Stimulated activated CD8-positive, alpha-beta memory T cell treated with anti-CD3 and anti-CD28 coated beads, Interleukin-7, amount 100 ng/mL, for 24 hours (primary cell): ENCODE measurements at places on chromosomes 7 and 10.

DNA sequence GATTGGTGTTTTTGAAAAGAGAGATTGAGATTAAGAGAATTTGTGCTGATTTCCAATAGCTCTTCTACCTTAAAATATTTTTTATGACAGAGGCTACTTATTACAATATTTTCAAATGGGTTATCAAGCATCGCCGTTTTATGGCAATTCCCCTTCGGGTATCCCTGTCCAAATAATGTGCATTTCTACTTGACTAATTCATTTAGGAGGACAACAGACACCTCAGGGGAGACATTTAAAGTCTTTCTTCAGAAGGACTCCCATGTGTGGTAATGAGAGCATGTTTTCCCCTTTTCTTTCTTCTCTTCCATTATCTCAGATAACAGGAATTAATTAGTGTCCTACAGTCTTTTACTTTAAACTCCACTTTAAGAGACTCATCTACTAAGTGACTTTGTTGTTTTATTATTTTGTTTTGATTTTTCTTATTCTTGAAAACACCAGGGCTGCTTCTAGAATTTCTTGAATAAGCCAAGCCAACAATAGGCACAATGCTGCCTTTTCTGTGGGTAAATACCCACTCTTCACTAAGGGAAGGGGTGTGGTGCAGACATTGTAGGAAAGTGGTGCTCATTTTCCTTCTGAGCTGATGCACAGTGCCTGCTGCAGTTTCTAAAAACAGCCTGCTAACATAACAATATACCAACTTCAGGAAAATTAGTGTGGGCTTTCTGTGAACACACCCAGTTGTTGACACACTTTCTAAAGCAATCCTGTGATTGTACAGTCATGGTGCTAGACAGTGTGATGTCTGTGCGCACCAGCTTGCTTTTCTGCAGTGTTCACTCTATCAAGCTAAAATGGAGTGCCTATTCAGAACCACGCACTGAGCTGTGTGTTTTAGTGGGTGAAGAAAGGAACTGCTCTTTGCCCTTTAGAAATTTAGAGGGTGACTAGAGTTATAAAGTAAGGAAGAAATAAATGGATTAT, 597.7 kb downstream of the NRG3 start:
- DNase-seq: no peak

- no peak for DNase-seq
Measured at GRCh38 chr7:35012160-35012559, 25.1 kb downstream of the DPY19L1 start.

DNA sequence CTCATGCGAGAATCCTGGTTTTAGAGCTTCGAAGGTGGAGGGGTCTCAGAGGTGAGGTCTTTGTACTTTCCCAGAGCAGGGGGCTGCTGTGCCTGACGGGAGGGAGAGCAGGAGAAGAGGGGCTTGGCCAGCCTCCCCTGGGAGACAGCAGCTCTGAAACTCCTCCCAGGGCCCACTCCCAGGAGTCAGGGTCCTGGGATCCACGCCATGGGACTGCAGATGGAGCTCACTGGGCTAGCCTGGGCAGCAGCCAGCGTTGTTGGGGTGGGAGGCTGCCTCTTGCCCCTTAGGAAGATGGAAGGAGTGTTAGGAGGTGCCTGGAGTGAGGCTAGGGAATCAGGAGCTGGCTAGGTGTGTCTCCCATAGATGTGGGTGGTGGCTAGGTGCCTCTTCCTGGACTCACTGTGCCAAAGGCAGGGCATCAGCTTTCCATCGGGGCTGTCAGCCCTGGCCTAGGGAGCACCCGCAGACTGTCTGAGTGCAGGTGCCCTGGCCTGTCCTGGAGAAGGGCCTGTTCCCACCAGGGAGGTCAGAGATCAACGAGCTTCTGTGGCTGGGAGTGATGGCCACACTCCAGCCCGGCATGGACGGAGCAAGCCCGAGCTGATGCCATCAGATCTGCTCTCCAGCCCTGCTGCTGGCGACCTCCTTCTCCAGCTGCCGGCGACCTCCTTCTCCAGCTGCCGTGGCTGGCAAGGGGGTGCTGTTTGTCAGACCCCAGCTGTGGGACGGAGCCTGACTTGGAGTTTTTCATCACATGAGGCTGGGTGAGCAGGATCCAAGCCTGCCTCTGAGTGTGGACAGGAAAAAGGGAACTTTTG, 111.3 kb downstream of the PTPN20 start:
- DNase-seq: no peak

DNA sequence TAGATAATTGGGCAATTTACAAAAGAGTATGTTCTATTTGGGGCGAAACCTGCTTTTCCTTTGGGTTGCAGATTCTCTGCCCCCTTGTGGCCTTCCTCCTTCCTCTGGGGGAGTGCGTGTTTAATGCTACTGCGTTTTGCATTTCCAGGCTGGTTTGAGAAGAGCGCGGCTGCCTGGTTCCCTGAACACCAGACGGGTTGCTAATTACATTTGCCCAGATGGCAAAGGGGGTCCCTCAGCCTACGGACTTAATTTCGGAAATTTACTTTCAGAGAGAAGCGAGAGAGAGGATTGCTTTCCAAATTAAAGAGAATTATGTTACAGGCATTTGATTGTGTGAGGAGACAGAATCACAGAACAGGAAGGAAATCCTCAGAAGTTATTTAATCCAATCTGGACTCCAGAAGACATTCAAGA, 91.9 kb upstream of the JAZF1 start:
- DNase-seq: no peak

DNA sequence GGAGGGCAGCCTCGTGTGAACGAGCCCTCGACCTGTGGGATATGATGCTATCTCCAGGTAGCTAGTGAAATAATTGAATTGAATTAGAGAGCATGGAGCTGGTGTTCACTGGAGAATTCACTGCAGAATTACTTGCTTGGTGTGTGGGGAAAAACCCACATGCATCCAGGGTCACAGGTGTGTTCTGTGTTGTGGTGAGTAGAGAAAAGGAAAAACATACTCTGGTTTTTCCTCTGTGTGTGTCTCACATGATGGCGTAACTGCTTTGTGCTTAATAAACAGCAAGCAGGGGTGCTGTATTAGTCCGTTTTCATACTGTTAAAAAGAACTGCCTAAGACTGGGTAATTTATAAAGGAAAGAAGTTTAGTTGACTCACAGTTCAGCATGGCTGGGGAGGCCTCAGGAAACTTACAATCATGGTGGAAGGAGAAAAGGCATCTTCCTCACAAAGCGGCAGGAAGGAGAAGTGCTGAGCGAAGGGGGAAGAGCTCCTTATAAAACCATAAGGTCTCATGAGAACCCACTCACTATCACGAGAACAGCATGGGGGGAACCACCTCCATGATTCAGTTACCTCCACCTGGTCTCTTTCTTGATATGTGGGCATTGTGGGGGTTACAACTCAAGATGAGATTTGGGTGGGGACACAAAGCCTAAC, 62.6 kb downstream of the TACR2 start:
- DNase-seq: no peak
